ENCODE measurements at places on chromosomes 11 and 22.

DNA sequence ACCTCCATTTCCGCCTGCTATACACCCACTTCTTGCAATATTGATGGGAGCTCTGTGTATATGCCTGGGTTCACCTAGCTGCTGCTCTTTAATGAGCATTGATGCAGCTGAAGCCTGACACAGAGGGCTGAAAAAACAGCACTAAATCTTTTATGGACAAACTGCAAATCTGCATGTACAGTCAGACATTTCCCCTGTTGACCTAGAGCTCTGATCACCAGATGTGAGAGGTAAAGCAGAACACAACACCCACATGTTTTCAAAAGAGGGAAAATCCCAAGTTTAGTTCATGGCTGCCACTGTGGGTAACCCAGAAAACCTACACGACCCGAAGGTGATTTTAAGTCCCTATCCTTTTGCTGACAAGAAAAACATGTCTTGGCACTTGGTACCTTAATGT lies 303.0 kb upstream of the PITPNB start:
- DNase-seq, result no peak

DNA sequence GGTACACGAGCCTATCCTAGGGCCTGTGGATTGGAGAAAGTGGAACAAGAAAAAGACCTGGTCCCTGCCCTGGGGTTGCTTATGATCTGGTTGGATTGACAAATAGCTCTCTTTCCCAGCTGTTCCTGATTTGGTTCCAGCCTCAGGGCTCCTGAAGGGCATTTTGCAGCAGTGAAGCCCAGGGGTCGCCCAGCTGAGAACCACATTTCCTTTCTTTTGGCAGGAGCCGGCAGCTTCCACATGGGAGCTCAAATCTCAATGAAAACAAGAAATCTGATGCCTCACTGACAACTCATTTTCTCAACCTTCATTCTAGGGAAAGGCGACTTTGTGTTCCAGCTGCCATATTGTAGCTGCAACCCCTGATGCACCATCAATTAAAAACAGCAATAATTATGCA lies 140.6 kb upstream of the CADM1 start:
- no peak for DNase-seq

- no peak for DNase-seq
These were observed 90.6 kb downstream of the TSPAN18 start for GRCh38 chr11:44817207-44817949.

DNA sequence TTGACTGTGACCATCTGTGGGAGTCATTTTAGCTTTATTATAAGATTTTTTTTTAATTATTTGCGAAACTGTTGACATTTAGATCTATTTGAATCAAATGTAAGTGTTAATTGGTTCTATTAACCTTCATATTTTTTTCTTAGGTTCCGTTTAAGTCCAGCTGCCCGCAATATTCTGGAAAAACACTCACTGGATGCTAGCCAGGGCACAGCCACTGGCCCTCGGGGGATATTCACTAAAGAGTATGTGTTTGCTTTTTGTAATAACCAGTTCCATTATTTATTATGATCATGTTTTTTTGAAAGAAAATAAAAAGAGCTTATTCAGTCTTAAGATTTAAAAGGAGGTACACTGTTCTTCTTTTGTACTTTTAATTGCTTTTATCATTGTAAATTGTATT lies 43.9 kb downstream of the PDHX start:
- no peak for DNase-seq

DNA sequence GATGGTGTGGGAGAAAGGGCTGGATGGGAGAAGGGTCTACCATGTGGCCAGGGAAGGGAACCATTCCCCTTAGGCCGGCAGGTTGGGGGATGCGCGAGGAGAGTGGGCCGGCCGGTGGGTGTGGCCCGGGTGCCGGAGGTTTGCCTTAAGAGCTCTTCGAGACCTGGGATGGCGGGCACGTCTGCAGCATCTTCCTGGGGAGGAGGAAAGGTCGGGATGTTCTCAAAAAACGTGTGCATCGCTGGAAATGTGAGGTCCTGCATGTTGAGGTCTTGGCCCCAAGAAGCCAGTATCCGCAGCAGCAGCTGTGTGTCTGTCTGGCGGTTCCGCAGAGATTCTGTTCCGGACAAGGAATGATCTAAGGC lies 1.4 kb downstream of the NAV2 start:
- DNase-seq, result no peak

GRCh38 chr11:106420048-106420665 lies 342.7 kb downstream of the AASDHPPT start:
- no peak for DNase-seq

DNA sequence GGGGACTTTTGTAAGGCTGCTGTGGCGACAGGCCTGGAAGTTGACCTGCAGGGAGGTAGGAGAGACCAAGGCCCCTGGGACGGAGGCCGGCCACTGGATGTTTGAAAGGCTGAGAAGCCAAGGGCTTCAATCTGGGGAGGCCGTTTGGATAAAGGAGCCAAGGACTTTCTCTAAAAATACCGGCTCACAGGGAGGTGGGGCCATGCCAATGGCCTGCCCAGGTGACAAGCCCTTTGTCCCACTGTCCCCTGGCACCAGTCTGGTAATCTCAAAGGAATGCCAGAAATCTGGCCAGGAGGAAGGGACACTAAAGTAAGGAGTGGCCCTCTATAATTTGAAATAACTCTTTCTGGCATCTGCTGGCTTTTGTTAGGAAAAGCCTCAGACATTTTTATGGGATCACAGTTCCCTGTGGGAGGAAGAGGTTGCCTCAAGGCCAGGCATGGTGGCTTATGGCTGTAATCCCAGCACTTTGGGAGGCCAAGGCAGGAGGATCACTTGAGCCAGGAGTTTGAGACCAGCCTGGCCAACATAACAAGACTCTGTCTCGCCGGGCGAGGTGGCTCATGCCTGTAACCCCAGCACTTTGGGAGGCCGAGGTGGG lies 1.9 kb upstream of the CHKA start:
- no peak for DNase-seq

GRCh38 chr22:29606320-29606719 lies 2.9 kb downstream of the NF2 start:
- no peak for DNase-seq

- DNase-seq, result no peak
These were observed 69.5 kb upstream of the GNAZ start for GRCh38 chr22:23000657-23001347.

- no peak for DNase-seq
These were observed 58.3 kb downstream of the SIK3 start for GRCh38 chr11:117039900-117040299.

DNA sequence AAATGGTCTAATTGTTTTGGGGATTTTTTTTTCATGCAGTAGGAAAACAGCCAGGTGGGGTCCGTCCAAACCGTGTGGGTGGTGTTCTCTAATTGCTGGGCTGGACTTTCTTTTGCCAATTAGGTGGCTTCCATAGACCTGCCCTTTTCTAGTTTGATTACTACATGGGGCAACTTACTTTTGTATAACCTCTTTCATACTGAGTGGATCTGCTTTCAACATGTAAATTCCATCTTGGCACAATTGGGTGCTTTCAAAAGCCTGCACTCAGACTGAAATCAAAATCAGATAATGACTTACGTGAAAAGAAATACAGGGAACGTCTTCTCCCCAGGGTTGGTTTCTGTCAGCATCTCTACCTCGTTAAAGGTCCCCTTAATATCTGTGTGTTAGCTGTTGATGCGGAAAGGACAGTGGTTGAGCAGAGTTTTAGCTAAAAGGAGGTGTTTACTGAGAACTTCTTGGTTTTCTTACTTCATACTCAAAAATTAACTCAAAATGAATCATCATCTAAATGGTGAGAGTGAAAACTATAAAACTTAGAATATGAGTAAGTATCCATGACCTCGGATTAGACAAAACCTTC lies 72.1 kb downstream of the BARX2 start:
- DNase-seq, result no peak

DNA sequence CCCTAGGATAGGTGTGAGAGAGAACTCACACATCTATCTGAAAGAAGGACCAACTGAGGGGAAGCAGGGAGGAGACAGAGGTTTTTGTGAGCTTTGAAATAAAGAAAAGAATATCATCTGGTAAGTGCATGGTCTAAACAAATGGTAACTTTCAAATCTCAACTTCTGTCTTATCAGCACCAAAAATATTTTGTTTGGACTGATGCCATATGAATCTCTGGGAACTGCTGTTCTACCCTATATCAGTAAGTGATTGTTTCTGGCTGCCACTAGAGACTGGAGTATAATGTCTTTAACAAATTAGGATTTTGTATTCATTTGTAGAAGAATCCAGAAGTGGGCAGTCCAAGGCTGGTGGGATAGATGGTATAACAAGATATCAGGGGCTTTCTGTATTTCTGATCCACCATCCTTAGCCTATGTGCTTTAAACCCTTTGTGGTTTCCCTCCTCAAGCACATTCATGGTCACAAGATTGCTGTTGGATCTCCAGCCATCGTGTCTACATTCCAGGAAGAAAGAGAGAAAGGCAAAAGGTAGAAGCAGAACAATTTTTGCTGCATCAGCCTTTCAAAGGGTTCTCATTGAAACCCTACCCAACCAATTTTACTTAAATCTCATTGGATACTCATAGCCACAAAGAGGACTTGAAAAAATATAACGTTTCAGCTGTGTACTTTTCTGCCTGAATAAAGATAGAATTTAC lies 4.7 kb downstream of the HEPHL1 start:
- no peak for DNase-seq

DNA sequence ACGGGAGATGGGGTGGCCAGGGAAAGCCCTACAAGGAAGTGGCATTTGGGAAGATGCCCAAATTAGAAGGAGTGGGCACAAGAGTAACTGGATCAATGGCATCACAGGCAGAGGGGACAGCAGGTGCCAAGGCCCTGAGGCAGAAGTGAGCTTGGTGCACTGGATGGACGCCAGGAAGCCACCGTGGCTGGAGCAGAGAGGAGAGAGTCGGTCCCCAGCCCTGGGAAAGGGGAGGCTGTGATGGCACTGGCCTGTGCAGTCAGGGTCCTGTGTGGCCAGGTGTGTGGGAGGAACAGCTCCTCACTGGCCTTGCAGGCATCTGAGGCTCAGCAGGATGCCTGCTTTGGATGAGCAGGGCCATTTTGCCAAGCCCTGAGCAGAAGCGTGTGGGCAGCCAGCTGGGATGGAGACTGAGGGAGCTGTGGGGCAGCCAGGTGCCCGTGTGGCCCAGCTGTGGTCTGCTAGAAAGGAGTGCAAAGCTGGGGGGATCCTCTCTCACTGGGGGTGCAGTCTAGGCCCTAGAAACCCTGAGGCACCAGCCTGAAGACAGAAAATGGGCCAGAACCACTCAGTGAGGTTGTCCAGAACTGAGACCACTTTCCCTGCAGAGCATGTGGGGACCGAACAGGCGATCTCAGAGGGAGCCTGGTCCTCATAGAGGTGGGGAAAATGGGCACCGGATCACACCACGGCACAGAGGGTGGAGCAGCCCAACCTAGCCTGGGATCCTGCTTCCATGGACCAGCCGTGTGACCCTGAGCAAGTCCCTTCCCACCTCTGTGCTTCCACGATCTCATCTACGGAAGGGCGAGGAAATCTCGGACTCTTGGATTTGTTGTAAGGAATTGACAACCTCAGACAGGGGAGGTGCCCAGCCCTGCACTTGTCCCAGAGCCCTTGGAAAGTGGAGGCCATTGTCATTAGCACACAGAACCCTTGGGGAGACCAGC lies 78.6 kb upstream of the RTL6 start:
- DNase-seq, result no peak

GRCh38 chr11:36352922-36353321 lies 56.8 kb downstream of the PRR5L start:
- no peak for DNase-seq

- peak; percentile 16 for DNase-seq
These were observed 251.9 kb downstream of the ST3GAL4 start for GRCh38 chr11:126607374-126607773.

DNA sequence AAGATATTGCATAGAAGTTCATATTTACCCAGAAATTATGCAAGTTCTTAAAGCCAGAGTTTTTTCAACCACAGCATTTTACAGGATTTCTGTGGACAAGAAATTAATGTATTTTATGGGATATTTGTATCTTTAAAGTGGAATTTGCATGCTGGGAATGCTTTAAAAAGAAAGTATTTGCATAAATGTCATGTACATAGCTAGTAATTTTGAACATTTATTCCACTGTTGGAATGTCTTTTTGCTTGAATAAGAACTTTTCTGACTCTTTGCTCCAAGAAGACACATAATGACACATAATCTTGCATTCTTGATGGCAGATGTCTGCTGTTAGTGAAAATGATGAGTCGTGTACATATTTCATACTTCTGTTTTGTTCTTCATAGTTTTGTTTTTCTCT lies 66.6 kb downstream of the ATXN10 start:
- DNase-seq, result no peak

DNA sequence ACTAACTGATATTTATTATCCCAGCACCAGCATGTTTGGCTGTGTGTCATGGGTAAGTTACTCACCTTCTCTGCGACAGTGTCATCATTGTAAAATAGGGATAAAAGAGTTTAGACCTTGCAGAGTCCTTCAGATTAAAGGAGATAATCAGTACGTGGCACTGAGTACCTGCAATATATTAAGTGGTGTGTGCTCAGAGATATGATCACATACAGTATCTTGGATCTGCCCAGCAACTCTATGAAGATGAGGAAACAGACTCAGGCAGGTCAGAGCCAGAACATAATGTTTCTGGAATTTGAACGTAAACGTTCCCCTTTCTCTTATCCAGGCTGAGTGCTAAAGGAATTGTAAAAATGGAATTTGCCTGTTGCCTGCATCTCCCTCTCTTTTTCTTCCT lies 46.9 kb upstream of the ELF5 start:
- no peak for DNase-seq

DNA sequence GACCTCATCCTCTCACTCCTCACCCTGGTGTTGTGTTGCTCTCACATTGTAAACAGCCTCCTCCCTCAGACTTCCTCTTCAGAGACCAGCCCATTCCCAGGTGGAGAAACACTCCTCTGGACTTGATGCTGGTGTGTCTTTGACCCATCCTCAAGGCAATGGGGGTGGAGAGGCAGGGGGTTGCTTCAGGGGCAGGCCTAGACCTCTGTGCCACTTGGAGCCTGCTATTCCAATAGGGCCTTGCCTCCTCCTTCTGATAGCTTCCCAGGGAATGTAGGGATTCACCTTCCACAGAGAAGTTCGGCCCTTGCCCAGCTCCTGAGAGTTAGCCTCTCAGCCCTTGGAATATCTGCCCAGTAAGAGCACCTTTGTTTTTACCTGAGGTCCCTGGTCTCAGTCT lies 606.6 kb upstream of the CADM1 start:
- no peak for DNase-seq

- no peak for DNase-seq
These were observed 121.8 kb downstream of the INSC start for GRCh38 chr11:15236559-15236958.

DNA sequence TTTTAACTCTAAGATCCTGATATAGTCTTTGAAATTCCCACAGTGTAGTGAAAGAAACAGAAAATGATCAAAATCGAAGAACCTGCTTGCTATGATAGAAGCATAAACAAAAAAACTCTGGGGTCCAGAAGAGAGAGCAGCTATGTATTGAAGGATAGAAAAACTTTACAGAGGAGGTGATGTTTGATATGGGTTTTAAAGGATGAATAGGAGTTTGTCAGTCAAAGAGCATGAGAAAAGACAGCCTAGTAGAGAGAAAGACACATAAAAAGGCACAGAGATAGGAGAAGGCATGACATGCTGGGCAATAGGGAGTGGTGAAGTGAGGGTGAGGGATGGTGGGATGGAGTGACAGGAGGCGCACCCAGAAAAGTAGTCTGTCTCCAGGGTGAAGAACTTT lies 168.0 kb downstream of the INSC start:
- DNase-seq, result no peak
